NCI-H2081 (cell line): ENCODE measurements at places on chromosomes 6 and 20.

GRCh38 chr20:13883425-13883824 lies 98.6 kb downstream of the NDUFAF5 start:
- no peak for DNase-seq

- no peak for DNase-seq
Measured at GRCh38 chr20:63857764-63858392, 3.4 kb upstream of the ABHD16B start.

DNA sequence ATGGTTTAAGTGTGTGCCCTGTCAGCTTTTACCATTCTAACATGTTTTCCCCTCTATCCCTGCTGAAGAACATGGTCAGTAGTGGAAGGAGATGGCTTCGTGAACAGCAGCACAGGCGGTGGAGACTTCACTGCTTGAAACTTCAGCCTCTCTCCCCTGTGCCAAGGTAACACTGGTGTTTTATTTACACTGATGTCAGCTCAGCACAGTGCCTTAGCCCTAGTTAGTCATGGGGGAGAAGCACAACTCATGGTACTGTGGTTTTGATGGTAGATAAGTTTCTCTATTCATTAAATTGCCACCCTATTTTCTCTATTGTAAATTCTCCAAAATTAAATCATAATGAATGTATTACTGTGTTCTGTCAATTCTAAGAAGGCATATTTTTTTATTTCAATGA lies 56.6 kb downstream of the MTHFD1L start:
- DNase-seq: no peak

GRCh38 chr6:166720856-166721255 lies 93.8 kb upstream of the RPS6KA2 start:
- DNase-seq: no peak

- DNase-seq: no peak
Measured at GRCh38 chr20:6783752-6784151, 16.3 kb downstream of the BMP2 start.

DNA sequence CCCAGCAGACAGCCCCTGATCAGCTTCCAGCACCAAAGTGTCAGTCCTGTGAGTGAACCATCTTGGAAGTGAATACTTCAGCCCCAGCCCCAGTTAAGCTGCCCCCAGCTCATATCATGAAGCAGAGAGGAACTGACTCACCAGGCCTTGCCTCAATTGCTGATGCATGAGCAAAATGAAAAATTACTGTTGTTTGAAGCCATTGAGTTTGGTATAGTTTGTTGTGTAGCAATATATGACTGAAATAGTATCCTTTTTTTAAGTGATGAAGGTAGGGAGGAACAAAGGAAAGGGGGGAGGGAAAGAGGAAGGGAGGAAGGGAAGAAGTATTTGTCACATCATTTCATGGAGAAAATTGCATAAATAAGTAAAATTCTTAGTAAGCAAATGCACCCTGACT lies 266.4 kb downstream of the MAFB start:
- no peak for DNase-seq

GRCh38 chr6:107941627-107942026 lies 16.4 kb downstream of the SEC63 start:
- DNase-seq: no peak

- DNase-seq: no peak
Measured at GRCh38 chr6:157631412-157631811, 191.6 kb upstream of the SNX9 start.

DNA sequence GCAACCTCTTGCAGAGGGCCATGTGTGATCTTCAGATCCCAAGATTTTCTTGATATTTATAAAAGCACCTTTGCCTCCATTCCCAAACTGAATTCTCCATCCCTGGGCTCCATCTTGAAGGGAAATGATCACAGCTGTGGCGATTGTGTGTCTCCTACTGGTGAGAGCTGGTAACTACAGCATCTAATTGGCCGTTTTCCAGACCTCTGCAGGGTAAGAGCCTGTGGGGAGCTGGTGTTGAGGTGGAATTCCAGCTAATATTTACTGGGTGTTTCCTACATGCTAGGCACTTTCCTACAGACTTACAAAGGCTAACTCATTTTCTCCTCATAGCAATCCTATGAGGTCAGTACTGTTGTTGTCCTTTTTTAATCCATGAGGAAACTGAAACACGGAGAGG lies 59.2 kb upstream of the FNDC1 start:
- peak; percentile 24 for DNase-seq

- DNase-seq: no peak
Measured at GRCh38 chr6:55182016-55182650, 7.8 kb downstream of the HCRTR2 start.

- no peak for DNase-seq
Measured at GRCh38 chr6:31557443-31558317, 10.3 kb downstream of the NFKBIL1 start.

DNA sequence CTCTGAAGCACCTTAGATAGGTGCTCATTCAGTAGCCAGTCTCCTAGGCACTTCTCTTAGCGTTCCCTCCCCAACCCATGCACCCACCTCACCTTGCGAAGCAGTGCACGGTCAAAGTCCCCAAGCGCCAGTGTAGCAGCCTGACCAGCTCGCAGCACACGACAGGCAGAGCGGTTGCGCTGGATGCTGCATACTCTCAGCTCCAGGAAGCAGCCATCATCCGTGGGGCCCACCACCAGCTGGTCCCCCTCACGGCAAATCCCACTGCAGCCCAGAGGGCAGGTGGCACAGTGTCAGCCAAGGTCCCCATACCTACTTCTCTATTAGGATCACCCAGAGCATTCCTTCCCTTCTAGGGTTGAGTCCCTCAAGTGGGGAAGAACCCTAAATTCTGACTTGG lies 6.5 kb downstream of the GTPBP2 start:
- DNase-seq: no peak

- no peak for DNase-seq
Measured at GRCh38 chr6:50899306-50899870, 80.7 kb downstream of the TFAP2B start.

DNA sequence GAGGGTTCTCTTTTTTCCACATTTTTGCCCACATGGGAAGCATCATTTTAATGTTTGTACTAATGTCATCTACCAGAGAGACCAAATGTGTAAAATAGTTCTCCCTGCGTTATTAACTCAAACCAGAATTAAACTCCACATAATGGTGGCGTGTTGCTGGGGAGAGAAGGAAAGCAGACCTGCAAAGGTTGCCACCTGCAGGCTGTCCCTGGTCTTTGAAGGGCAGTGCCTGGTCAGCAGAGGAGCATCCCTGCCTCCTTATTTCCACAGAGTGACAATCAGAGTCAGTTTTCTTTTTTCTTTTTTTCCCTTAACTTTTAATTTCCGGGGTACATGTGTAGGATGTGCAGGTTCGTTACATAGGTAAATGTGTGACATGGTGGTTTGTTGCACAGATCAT lies 214.5 kb downstream of the TBX18 start:
- no peak for DNase-seq

DNA sequence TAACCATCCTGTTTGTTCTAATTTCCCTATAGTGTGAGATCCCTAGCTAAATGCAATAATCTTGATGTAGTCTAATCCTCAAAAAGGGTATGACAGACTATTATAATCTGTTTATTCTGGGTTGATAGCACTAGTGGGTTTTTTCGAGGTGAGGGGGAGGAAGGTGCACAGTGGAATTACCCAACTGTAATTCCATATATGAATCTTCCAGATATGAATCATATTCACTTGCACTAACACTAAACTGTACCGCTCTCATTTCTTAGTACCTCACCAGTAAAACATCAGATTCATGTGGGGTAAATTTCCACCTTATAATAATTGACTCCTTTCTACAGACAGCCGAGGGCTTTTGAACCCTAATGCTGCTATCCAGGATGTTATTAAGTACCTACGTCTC lies 16.5 kb downstream of the NCOA7 start:
- DNase-seq: no peak

DNA sequence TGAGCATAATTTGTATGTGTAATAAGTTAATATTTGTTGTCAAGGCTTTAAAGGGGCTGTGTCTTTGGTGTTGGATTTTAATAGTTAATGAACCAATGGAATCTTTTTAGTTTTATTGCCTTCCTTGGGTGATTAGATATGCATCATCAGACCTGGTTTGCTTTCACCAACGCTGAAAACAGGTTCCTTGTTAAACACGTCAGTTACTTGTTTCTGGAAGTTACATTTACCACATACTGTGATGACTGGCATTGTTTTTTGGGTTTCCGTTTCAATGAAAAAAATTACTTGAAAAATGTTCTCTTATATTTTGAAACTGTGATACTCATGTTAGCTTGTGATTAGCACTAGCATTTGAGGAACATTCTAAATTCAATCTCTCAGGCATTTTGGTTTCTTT lies 58.6 kb upstream of the RNF144B start:
- DNase-seq: no peak

DNA sequence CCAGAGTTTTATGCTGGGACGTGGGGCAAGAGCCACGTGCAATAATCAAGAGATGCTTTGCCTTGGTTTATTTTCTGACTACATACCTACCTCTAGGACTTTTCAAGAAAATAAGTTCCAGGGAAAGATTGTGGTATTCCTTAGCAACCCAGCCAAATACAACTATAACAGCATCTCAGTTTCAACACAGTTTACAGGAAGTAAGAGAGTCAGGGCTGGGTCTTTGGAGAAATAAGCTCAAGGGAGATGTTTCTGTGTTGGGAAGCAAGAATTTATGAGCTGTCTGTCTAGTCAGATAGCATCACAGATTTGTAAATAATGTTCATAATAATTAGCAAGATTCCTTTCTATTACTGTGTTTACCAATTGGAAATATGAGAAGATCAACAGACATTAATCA lies 35.1 kb downstream of the MAP3K5 start:
- no peak for DNase-seq

- DNase-seq: no peak
Measured at GRCh38 chr6:137160763-137161162, 12.7 kb downstream of the IL22RA2 start.

DNA sequence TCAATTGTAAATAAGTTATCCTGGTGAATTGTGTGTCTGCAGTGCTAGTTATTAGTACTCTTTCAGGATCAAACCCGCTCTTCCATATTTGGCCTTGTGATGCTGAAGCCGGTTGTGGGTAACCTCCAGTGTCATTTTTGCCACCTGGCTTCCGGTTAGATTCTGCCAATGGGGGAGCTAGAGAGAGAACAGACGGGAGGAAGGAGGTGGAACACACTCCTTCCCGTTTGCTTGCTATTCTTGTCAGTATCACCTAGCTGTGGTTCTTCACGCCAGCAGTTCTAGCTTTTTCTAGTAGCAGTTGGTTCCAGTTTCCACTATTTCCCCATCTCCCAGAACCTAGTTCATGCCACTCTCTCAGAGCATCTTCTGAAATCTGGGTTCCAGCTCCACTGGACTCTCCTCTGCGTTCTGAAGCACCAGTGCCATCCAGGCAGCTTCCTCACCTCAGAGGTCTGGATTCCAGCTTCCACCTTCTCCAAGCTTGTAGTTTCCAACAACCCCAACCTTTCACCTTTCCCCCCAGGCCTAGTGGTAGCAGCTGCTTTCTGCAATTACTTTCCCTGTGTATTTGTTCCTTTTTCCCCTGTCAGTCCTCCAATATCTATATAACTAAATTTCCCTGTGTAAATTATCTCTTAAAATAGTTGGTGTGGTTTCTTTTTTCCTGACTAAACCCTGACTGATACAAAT lies 46.9 kb upstream of the LOC128125822 start:
- DNase-seq: no peak

DNA sequence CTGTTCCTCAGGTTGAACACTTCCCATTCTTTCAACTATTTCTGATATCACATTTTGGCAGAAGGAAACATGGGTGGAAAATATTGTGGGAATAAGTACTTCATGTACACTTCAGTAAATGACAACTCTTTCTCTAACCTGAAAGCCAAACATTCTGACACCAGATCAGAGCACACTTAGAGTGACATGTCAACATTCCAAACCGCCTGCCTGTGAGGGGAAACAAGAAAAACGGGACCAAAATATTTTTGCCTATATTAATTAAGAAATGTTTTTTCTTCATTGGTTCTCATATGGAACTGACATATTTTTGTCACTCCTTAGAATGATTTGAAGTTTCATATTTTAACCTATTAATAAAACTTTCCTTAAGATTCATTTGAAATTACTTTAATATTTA lies 483.1 kb downstream of the MAFB start:
- DNase-seq: no peak

GRCh38 chr6:19638931-19639330 lies 198.2 kb upstream of the ID4 start:
- DNase-seq: no peak

DNA sequence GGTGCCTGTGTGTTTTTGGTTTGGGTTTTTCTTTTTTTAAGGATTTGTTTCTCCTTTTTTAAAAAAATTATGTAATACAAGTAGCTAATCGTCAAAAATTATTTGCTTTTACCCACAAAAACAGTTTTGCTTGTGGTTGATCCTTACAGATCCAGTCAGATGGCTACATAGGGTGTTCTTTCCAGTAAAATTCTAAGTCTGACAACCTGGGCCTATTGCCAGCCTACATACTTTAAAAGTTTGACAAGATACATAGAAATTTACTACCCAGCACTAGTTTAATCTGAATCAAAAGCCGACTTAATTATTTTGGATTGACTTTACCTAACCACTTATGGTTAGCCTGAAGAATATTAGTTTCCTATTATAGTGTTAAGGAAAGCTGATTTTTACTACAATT lies 2.1 kb upstream of the SOX4 start:
- no peak for DNase-seq

GRCh38 chr20:54028276-54029011 lies 42.0 kb downstream of the BCAS1 start:
- no peak for DNase-seq
